Ovary (tissue), 10 donors: ENCODE measurements at places on chromosomes 4 and X.

- no peak for DNase-seq
These were observed 178.5 kb downstream of the CBR4 start for GRCh38 chr4:168831585-168831918.

- DNase-seq, result no peak
These were observed 44.8 kb downstream of the RPS6KA3 start for GRCh38 chrX:20221902-20222301.

DNA sequence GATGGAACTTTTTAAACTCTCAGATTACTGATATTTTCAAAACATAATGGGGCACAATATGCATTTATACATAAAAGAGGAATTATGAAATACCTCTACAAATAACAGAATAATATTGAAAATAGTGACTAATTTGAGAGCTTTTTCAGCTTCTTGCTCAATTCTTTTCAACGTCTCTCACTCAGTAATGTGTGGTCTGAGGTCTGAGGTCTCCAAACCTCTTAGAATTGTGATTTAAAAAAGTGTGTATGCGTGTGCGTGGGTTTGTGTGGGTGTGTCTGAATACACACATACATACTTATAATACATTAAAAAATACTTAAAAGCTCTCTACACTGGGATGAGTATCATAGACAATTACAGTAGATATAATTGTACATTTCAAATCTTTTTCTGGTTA, 7.9 kb downstream of the NDNF start:
- DNase-seq, result no peak

GRCh38 chr4:148162519-148162918, 279.7 kb downstream of the NR3C2 start:
- DNase-seq, result no peak

DNA sequence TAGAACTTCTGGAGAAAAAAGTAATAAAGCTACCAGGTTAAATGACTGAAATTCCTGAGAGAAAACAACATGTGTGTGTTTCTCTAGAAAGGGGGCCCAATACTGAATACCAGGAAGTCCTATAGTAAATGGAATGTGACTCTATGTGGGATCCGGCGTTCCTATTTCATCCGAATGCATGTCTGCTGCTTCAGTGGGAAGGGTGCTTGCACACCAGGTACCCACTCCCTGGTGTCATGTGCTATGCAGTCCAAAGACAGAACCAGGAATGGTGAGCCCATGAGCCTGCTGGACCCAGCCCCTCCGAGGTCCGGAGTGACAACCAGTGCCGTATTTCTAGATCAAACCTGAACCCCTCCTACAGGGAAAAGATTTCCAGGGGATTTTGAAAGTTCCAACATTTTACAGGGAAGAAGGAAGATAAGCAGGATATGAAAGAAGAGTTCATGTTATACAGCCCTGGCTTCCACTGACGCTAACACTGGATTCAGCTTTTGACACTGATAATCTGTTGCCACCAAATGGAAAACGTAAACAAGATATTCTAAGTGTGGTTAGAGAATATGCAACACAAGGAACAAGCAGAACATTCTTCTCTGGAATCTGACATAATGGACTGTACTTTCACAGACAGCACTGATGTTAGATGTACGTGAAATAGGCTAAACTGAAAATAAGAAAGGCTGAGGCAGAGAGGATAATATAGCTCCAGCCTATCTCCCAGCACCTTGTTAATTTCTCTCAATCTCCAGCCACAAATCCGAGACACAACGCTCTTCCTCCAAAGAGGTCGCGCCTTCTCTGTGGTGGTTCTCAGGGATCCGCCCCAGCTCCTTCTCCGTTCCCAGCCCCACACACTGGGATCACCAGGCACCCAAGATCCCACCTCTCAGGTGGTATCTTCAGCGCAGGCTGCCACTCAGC, 725 bp upstream of the CXCL1 start:
- no peak for DNase-seq

GRCh38 chr4:53012738-53013137, 150.6 kb downstream of the RASL11B start:
- DNase-seq, result no peak

- no peak for DNase-seq
These were observed 106.1 kb downstream of the ARAP2 start for GRCh38 chr4:36138220-36138619.

GRCh38 chrX:53287493-53288138, 6.2 kb upstream of the IQSEC2 start:
- DNase-seq, result peak; percentile 41

- DNase-seq, result no peak
These were observed 62.3 kb upstream of the CD99 start for GRCh38 chrX:2628751-2629315.

DNA sequence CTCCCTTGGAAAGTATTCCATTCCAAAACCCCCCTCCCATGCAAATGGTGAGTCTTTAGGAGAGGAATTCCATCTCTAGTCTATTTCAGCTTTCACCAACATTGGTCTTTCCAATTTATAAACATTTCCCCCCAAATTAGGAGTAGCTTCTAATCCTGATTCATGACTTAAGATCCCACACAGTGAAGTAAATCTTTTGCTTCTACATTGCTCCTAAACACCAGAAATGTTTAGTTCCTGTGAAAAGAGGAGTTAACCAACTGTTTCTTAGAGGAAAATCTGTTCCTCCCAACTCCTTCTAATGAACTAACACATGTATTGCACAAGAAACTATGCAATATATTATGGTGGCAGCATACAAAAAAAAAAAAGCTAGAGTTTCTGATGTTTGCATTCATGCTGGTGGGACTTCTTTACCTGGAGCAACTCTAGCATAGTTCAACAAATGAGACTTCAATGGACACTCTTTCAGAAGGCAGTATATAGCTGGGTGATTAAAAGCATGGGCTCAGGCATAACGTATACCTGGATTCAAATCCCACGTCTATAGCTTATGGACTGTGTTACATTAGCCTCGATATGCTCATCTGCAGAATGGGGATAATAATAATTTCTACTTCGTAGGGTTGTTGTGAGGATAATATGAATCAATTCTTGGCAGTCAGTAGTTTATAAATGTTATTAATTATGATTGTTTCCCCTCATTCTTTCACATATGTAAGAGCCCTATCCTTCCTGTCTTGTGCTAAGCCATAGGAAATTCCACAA, 131.6 kb upstream of the TMEM164 start:
- DNase-seq, result no peak

DNA sequence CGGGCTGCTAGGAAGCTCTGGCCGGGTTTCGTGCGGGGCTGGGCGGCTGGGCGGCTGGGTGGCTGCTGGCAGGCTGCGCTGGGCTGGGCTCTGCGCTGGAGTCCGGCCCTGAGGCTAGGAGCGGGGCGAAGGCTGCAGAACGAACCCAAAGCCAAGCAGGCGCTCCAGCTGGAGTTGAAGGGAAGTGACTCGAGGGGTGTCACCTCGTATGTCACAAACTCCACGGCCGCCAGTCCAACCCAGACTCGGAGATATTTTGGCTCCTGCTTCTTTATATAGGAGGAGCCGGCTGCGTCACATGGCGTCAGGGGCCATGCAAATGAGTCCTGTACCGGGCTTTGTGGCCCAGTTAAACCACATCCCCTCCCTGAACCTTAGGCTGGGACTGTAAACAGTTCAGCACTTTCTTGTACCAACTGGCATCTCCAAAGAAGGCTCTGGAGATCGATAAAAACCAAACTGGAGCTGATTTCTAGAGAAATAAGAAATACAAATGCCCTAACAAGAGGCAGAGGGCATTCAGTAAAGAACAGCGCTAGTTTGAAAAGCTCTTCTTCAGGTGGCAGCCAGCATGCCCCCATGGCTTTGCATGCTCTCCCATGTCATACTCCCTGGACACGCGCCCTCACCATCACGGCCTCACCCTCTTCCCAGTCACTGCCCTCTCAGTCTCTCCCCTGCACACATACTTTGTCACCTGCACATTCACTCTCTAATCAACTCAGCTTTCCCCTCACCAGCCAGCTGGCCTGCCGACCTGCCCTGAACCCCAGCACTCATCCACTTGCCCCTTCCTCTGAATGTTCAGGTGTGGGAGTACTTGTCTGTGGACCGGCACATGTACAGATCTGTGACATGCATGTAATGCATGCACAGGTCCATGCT, 58.5 kb downstream of the TSC22D3 start:
- peak; percentile 76 for DNase-seq

DNA sequence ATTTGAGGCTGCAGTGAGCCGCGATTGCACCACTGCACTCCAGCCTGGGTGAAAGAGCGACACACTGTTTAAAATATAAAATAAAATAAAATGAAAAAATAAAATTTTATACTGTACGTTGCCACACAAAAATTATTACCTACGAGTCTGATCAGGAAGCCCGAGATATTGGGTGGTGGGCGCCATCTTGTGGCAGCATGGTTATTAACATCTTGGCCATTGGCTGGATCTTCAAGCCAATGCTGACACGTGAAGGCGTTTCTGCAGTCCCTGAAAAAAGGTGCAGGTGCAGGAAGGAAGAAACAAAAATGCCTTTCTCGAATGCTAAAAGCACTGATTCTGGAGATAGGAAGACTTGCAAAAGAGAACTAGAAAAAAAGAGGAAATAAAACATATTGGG, 4.9 kb upstream of the TLR8 start:
- DNase-seq, result peak; percentile 74

- DNase-seq, result no peak
These were observed 127.3 kb upstream of the HUWE1 start for GRCh38 chrX:53813670-53814440.

DNA sequence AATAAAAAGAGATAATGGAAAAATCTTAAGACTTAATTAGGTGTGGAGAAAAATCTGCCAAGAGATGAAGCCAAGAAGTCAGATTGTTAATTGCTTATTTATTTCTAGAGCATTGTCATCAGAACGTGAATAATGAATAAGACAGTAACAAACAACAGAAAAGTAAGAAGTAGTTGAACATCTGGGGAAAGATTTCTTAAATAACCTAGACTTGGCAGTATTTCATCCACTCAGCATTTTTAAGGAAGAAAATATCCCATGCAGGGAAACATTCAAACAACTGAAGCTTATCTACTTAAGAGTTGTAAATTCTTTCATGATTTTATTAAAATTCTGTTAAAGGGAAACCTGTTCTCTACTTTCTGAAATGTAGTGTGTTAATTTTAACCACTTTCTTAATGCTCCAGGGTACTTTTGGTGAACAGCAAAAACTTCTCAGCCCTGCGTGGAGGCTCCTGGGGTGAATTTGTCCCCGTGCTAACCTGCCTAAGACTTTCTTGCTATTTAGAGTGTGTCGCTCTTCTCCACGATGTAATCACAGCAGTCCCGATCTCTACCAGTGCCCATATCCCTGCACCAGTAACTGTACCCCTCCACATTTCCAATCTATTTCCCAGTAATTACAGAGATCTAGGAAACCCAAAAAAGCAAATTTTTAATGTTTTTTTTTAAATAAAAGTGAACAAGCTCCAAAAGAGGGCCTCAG, 124.6 kb downstream of the CORIN start:
- no peak for DNase-seq

DNA sequence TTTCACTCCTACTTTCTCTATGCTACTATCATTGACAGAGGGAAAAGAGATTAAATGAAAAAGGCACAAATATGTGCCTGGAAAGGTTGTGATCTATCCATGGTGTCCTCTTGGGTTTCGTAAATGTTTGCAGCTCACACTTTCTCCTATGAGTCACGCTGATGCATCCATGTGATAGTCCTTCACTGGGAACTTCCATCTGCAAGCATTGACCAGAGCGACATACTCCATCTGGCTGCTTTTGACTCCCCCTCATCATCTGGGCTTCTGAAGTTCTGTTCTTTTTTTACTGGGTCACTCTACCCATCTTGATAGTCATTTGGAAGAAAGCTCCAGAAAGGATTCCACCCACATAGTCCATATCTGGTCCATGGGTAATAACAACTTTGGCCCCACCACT, 84.7 kb upstream of the NDST3 start:
- DNase-seq, result no peak

DNA sequence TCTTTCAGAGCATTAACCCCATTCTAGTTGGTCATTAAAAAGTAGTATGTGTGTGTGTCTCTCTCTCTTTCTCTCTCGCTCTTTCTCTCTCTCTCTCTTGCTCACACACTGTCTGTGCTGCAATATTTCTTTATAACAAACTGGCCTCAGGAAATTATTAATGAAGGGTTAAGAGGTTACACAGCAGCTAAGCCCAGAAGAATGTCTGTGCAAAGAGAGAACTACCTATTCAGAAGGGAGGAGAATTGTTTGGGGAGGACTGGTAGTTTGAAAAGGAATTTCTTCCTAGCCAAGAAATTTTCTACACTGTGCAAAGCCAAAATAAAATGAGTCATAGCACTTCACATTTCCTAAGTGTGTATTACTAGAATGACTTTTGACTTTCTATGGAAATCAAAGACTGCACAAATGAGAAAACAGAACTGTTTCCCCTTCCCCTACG, 22.2 kb downstream of the PDGFC start:
- no peak for DNase-seq

- DNase-seq, result no peak
These were observed 19.1 kb downstream of the EIF4E start for GRCh38 chr4:98909646-98910401.

DNA sequence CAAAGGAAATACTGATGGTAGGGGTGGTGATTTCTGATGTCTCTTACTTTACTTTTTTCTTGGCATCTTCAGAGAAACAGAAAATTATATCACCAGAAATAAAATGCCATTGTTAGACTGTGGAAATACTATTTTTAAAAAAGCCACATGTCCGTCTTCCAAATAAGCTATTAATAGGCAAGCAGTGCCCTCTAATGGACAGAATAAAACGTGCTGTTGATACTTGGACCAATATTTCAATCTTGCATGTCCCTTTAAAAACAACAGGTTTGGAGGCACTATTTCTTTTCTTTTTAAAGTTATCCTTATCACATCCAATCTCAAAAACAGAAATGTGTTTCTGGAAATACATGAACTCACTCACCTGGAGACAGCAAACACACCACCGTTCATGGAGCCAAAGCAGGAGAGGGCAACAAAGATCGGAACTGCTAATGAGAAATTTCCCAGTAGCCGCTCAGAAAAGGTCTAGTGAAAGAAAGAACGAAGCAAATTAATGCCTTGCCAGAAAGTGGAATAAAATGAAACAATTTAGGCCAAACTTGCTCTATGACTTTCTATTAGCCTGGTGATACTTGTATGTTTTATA, 59.2 kb downstream of the SLC7A11 start:
- no peak for DNase-seq

DNA sequence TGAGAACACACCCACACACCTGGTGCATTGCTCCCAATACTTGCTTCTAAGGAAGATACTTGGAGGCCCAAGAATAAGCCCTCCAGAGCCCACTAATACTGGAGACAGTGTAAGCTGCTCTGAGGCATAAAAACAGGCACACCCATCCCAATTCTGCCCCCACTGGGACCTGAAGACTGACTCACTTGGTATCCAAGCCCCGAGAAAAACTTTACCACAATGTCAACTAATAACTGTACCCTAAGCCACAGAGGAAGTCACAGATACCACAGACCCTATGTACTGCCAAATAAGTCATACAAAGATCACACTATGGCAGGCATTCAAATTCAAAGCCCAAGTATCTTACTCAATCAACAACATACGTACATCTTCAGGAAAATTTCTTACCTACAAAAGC, 398.2 kb upstream of the SPANXN1 start:
- DNase-seq, result no peak

DNA sequence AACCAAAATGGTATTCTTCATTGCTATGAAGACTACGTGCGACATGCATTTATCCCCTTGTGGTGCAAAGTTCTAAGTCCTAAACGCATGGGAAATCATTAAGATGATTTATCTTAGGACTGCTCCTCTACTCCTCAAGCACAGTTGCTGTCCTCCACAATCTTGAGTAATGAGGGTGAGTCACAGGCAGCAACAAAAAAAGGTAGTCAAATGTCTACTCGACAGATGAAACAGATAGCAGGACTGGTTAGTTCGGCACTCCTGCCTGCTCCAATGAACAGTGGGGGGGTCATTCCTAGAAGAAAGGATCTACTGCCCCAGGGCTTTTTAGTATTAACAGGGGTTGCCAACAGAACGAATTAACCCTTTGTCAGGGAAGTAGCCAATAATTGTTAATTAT, 233.7 kb upstream of the FGF13 start:
- no peak for DNase-seq
